ENCODE measurements at places on chromosomes 1 and 21. TPM values are rescaled to one million over a fixed set of nuclear protein-coding genes. Genes with fewer than 3 reads are reported as not detected.

IFFO2 gene
- total RNA-seq: 8.7 TPM

ALG14 gene
- total RNA-seq: 1.3 TPM

OR2T2 gene
- total RNA-seq: not detected

SLC44A3 gene
- 5.0 TPM for total RNA-seq

BEST4 gene
- 1.4 TPM for total RNA-seq

ACTL8 gene
- 0.47 TPM for total RNA-seq

VANGL1 gene
- 13.4 TPM for total RNA-seq

AMY1A gene
- not detected for total RNA-seq

CYP4A11 gene
- not detected for total RNA-seq

CD53 gene
- 0.56 TPM for total RNA-seq

DNA sequence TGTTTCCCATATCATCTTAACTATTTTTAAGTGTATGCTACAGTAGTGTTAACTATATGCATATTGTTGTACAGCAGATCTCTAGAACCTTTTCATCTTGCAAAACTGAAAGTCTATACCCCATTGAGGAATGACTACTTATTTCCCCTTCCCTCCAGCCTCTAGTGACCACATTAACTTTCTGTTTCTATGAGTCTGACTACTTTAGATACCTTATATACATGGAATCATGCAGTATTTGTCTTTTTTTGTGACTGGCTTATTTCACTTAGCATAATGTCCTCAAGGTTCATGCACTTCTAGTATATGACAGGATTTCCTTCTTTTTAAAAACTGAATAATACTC is 96.5 kb upstream of the BTG3 start:
- no peak for DNase-seq

DNA sequence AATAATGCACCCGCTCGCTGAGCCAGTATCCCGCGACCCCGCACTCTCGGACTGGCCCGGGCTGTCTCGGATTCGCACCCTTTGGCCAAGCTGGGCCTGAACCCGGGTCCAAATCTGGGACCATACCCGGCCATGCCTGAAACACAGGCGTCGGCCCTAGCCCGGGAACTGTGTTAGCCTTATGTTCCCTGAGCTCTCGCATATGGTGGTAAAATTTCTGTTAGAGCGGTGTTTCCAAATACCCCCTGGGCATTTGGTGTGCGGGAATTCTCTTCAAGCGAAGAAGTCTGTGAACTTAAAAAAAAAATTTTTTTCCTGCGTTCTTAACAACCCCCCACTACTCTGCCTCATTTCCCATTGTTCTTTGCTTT is 3.1 kb downstream of the RNF220 start:
- DNase-seq: no peak

- DNase-seq: no peak
Measured at GRCh38 chr1:91609551-91609950, 108.9 kb downstream of the CDC7 start.

GRCh38 chr1:5430911-5431697 is 561.1 kb downstream of the NPHP4 start:
- no peak for DNase-seq

- DNase-seq: no peak
Measured at GRCh38 chr1:192061556-192061955, 96.7 kb upstream of the RGS18 start.

- no peak for DNase-seq
Measured at GRCh38 chr1:176174108-176174507, 33.0 kb downstream of the COP1 start.

DNA sequence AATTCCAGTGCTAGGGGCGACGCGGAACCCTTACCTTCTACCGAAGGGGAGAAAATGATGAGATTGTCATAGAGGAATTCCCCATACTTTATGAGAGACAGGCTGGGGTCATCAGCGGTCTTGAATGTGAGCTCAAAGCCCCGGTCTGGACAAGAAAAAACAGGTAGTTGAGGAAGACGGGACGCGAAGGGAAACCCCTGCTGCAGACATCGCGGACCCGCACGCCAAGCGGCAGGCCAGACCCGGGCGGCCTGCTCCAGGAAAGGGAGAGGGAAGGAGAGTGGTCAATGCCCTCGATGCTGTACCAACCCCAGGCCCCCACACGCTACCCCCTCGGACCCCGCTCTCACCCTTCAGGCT is 342 bp downstream of the DDOST start:
- DNase-seq: no peak

DNA sequence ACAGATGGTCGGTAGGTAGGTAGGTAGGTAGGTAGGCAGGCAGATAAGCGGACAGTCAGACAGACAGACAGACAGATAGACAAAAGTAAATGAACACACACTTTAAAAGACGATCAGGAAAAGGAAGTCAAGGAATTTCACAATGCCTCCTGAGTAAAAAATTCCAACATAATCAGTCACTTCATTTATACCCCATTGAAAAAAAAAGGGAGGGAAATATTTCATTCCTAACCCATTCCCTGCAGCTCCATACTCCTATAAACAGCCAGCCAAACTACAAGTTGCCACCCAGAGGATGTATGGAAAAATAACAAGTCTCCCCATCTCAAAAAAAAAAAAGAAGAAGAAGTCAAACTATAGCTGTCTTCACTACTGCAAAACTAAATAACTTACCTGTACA is 43.4 kb downstream of the ZZZ3 start:
- DNase-seq: no peak

DNA sequence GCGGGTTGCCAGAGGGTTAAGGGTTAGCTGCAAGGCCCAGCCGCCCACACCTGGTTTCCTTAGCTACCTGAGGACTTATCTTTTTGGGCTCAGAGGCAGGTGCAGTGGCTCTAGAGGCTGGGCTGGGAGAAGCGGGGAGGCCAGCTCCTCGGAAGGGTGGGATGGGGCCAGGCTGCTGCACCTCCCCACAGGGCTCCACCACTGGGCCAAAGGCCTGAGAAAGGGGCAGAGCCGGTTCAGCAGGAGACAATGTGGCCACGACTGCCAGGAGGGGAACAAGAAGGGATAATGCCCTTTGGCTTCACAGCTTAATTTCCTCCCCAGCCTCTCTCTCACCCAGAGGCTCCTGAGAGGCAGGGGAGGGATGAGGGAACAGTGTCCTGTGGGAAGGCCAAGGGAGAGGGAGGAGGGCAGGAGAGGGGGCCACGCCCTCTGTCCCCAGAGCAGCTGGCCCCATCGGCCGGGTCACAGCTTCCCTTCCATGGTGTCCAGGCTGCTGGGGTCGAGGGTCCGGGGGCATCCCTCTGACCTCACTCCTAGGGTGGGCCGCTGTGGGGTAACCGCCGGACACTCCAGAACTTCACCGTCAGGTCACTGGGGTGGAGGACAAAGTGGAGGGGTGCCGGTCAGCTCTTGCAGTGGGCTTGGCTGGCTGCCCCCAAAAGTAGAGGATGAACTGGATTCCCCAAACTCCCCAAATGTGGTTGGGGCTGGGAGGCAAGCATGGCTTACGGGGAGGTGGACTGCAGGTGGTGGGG is 50.4 kb downstream of the KIF21B start:
- DNase-seq: no peak

GRCh38 chr1:31755850-31756492 is 8.2 kb downstream of the ADGRB2 start:
- no peak for DNase-seq

GRCh38 chr1:156444407-156445001 is 56.1 kb downstream of the MEF2D start:
- DNase-seq: no peak

GRCh38 chr1:221308534-221309511 is 429.6 kb downstream of the HLX start:
- DNase-seq: no peak

DNA sequence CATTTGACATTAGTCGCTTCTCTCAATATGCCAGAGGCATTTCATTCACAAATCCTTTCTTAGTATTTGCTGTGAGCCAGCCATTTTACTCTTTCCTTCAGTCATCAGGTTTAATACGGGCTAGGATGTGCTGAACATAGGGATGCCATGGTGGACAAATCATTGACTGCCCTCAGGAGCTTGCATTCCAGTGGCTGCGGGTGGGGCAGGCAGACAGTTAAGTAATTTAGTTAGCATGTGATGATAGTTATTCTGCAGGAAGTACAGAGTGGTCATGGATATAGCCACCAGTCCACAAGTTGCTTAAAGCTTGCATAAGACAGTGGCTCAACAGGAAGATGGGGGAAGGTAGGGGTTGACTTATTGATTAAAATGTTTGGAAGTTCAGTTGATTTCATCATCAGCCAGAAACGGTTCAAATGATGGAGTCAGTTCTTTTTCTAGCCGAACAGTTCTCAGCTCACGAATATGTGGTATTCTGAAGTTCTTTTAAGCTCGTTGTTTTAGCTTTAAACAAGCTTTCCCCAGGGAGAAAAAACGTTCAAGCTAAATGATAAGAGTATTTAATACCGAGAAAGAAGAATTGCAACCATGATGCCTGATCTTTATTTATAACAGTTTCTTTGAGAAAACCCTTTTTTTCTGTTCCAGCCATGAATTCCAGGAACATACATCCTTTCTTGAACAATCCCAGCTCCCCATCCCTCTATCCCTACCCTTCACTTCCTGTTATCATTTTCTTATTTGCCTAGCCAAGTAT is 1.4 kb downstream of the SLC22A15 start:
- no peak for DNase-seq

DNA sequence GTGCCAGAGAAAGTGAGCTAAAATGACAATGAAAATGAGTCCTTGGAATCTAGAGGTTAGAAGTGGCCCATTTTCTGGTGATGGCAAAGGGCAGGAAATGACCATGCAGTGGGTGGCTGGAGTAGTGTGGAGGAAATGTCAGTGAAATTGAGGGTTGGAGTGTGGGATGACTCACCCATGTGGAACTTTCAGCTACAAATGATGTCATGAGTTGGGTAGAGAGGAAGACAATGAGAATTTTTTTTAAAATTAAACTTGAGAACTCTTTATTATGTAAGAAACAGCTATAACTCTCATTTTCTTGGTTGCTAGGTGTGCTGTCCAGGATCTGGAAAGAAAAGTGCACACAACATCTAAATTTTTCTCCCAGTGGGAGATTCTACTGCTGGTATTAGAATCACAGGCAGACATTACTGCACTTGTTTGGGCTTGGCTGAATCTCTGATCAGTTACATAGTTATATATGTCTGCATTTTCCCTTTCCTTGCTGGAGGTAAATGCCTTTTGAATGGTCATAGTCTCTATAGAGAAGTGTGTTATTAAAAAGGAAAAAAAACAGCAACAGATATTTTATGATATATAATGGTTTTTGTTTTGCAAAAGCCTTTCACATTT is 56.8 kb upstream of the GNG12 start:
- no peak for DNase-seq

DNA sequence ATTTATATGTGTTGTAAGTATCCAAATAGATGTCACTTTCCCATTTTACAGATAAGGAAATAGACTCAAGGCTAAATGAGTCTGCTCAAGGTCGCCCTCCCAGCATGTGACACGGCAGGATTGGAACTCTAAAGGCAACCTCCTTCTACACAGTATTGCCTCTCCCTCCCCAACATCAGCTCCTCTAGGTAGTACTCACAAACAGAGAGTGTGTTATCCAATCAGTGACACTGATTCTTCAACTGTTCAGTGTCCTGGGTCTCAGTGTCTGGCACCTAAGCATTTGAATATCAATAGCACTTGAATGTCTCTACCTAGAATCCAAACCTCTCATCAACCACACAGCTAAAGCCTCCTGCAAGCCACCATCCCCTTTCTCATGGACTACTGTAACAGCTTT is 87.1 kb downstream of the DAB1 start:
- no peak for DNase-seq

DNA sequence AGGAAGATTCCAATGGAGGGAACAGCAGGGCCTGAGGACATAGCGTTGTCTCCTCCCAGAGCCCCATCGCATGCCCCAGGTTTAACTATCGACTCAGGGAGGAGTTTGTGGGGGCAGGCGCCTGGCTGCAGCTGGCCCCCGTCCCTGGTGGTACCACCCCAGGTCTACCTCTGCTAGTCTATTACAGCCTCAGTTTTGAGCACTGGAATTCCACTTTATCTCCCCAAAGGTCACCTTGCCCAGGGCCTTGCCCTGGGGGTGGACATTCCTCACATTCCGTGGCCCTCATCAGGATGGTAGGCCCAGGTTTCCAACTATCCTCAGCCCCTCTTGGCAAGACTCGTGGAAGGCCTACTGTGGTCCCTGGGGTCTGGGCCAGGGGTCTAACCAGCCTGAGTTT is 65.4 kb upstream of the SSBP3 start:
- DNase-seq: no peak

DNA sequence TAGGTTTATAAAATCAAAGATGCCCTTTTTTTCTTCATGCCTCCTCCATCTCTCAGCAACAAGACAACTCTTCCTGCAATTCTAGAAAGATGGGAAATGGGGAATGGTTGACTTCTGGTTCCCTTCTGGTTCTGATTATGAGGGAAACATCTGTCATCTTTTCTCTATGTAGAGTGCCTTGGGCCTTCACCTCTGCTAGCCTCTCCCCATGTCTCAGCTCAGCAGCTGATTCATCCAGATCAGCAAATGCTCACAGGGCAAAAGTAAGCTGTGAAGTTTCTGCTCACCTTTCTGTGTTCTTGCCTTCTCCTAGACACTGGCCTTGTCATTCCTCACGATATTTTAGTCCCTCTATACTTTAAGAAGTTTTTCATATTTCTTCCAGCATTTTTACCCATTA is 17.8 kb upstream of the BECN2 start:
- DNase-seq: no peak

DNA sequence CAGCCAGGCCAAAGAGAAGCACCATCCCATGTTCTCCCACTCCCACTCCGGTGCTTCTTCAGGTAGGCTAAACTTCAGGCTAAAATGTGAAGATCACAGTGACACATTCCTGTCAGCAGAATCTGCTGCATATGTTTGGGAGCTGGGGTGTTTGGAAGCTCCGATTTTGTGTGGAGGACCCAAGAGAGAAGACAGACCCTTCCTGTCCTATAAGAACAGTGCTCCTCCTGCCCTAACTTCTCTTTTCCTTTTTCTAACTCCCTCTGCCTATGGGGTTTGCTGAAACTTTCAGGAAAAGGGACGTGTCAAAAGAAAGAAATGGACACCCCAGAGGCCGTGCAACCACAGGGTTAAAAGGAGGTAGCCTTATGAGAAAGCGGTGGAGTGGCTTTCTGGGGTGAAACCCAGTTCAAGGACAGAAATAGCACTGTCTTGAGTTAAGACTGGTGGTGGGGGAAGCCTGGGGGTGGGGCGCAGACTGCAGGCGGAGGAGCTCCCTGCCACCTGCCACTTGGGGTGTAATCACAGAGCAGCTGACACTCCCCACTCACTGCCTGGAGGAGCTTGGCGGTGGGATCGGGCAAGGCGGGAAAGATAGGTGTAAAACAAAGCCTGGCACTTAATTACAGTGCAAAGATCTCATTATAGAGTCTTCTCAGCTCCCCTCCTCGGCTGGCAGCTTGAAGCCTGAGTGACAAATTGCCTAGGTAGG is 645 bp upstream of the TLR5 start:
- no peak for DNase-seq

Data from H1 (cell line).